ENCODE measurements at places on chromosomes 13 and 19. TPM values are rescaled to one million over a fixed set of nuclear protein-coding genes. Genes with fewer than 3 reads are reported as not detected.

The ADM5 gene
- 2.8 TPM for polyA plus RNA-seq

The RFPL4A gene
- polyA plus RNA-seq, result not detected

The CXCL17 gene
- not detected for polyA plus RNA-seq

The ZNF69 gene
- 15.8 TPM for polyA plus RNA-seq

The VSTM2B gene
- polyA plus RNA-seq, result 1.2 TPM

The KLK4 gene
- polyA plus RNA-seq, result 1.8 TPM

The FUZ gene
- 24.3 TPM for polyA plus RNA-seq

The KLK15 gene
- not detected for polyA plus RNA-seq

The TMEM38A gene
- polyA plus RNA-seq, result 7.6 TPM

The ICAM1 gene
- 1.0 TPM for polyA plus RNA-seq

The COL5A3 gene
- polyA plus RNA-seq, result 1.2 TPM

The CASP14 gene
- polyA plus RNA-seq, result not detected

The RASL11A gene
- polyA plus RNA-seq, result 1.9 TPM

The SRRM5 gene
- 0.08 TPM for polyA plus RNA-seq

The ZSCAN1 gene
- 3.9 TPM for polyA plus RNA-seq

The ZNF66 gene
- 18.5 TPM for polyA plus RNA-seq

The MBD3L2 gene
- not detected for polyA plus RNA-seq

The CGB1 gene
- not detected for polyA plus RNA-seq

The IGFL1 gene
- not detected for polyA plus RNA-seq

The LYPD4 gene
- not detected for polyA plus RNA-seq

The CDX2 gene
- 0.12 TPM for polyA plus RNA-seq

The NKG7 gene
- polyA plus RNA-seq, result not detected

The SLC15A1 gene
- polyA plus RNA-seq, result 1.3 TPM

The USE1 gene
- polyA plus RNA-seq, result 19.4 TPM

The GNA15 gene
- polyA plus RNA-seq, result 0.10 TPM

The KLF12 gene
- 6.4 TPM for polyA plus RNA-seq

The SPTBN4 gene
- 2.2 TPM for polyA plus RNA-seq

The MEF2B gene
- polyA plus RNA-seq, result 7.4 TPM

The ZNF90 gene
- 102 TPM for polyA plus RNA-seq

The GPC5 gene
- 0.78 TPM for polyA plus RNA-seq

The BRME1 gene
- 3.9 TPM for polyA plus RNA-seq

The SIGLEC10 gene
- polyA plus RNA-seq, result 0.47 TPM

The WDR62 gene
- polyA plus RNA-seq, result 14.1 TPM

The YJEFN3 gene
- polyA plus RNA-seq, result 3.7 TPM

The DMKN gene
- polyA plus RNA-seq, result 569 TPM

The KLK10 gene
- polyA plus RNA-seq, result 6.1 TPM

The KCNJ14 gene
- 0.73 TPM for polyA plus RNA-seq

The NCR1 gene
- 1.8 TPM for polyA plus RNA-seq

The TNNI3 gene
- 153 TPM for polyA plus RNA-seq

The COPE gene
- polyA plus RNA-seq, result 263 TPM

The RNF225 gene
- not detected for polyA plus RNA-seq

The C19orf33 gene
- 72.2 TPM for polyA plus RNA-seq

The ATP12A gene
- 0.40 TPM for polyA plus RNA-seq

The FDX2 gene
- 35.0 TPM for polyA plus RNA-seq

The ZNF135 gene
- 2.8 TPM for polyA plus RNA-seq

The ZNF492 gene
- 0.10 TPM for polyA plus RNA-seq

The PSPN gene
- polyA plus RNA-seq, result 0.82 TPM

The ATP4A gene
- 0.61 TPM for polyA plus RNA-seq

The IFNL3 gene
- not detected for polyA plus RNA-seq

The ZNF324 gene
- polyA plus RNA-seq, result 3.5 TPM

The EDNRB gene
- polyA plus RNA-seq, result 27.9 TPM

The ZNF528 gene
- polyA plus RNA-seq, result 30.0 TPM

The ZNF726 gene
- not detected for polyA plus RNA-seq

The ZNF547 gene
- 1.1 TPM for polyA plus RNA-seq

The ETV2 gene
- 1.5 TPM for polyA plus RNA-seq

The C3 gene
- 7.5 TPM for polyA plus RNA-seq

The DIAPH3 gene
- 30.2 TPM for polyA plus RNA-seq
